ENCODE measurements at places on chromosomes 5 and 9. TPM values are rescaled to one million over a fixed set of nuclear protein-coding genes. Genes with fewer than 3 reads are reported as not detected.

GRCh38 chr9:90105773-90106172 lies 501.0 kb downstream of the GADD45G start:
- no peak for DNase-seq
- H3K4me3 ChIP-seq, result no peak overlapping the region
- H3K36me3 ChIP-seq, result no peaks in the 10 kb centered on the region
- H3K27me3 ChIP-seq, result no peaks in the 10 kb centered on the region
- H3K4me1 ChIP-seq, result peaks cover 8% of the 10 kb centered on the region

DNA sequence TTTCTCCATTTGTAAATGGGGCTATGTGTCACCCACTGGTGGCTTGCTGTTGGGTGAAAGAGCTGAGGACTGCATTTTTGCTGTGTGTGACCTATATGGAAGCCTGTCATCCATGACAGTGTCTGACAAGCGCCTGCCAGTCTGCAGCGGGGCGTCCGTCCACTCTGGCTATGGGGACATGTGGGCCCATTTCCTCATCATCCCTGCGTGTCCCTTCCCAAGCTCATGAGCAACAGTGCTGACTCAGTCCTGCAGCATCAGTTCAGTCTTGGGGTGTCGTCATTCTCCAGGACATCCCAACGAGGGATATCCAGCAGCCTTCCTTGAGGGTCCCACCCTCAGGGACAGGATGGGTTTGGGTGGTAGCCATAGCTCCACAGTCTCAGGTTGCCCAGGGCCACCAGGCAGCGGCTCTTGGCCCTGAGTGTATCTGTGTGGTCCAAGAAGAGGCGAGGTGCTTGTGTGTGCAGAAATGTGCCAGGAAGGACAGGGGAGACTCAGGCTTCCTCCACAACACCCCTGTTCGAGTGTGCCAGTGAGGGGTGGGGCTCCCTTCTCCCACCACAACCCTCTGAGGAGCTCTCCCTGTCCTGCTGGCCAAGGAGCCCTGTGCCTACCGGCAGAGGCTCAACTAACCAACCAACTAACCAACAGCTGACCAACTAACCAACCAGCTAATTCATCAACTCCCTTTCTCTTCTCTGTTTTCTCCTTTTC lies 2.1 kb downstream of the FGD3 start:
- H3K4me1 ChIP-seq, result peaks cover 7% of the 10 kb centered on the region

DNA sequence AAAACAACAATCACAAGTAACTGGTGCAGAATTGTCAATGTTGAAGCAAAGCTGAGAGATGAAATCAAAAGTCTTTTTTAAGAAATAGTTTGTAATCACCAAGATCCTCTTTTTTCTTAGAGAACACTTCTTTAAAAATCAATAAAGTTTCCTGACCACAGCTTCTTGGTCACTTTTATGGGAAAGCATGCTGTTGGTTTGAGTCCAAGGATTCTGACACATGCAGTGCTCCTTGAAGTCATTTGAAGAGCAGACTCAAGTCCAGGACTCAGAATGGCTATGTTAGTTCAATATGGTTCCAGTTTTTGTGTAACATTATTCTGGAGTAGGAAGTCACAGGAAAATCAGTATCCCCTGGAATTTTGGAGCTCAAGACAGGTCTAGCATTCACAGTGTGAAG lies 480.6 kb downstream of the NR2F1-AS1 start:
- no peaks in the 10 kb centered on the region for H3K36me3 ChIP-seq
- H3K27me3 ChIP-seq, result no peaks in the 10 kb centered on the region
- H3K27ac ChIP-seq, result no peak overlapping the region

DNA sequence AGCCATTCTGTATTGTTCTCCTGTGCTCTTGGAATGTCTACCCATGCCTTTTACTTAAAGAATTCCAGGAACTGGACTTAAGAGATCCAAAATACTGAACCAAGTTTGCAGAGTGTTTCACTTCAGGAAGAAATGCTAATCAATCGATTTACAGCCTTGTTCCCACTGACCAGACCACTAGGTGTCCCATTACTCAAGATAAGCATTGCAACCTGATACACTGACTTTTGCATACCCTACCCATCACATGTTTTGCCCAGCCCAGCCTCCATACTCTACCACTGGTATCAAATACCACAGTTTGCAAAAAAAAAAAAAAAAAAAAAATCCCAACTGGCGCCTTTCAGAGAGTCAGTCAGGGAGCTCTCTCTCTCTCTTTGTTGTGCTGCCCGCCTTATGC lies 550.8 kb downstream of the CDH9 start:
- H3K4me3 ChIP-seq, result no peak overlapping the region
- H3K4me1 ChIP-seq, result no peaks in the 10 kb centered on the region
- no peak overlapping the region for H3K27ac ChIP-seq
- H3K36me3 ChIP-seq, result no peaks in the 10 kb centered on the region
- DNase-seq, result no peak
- no peaks in the 10 kb centered on the region for H3K27me3 ChIP-seq

DNA sequence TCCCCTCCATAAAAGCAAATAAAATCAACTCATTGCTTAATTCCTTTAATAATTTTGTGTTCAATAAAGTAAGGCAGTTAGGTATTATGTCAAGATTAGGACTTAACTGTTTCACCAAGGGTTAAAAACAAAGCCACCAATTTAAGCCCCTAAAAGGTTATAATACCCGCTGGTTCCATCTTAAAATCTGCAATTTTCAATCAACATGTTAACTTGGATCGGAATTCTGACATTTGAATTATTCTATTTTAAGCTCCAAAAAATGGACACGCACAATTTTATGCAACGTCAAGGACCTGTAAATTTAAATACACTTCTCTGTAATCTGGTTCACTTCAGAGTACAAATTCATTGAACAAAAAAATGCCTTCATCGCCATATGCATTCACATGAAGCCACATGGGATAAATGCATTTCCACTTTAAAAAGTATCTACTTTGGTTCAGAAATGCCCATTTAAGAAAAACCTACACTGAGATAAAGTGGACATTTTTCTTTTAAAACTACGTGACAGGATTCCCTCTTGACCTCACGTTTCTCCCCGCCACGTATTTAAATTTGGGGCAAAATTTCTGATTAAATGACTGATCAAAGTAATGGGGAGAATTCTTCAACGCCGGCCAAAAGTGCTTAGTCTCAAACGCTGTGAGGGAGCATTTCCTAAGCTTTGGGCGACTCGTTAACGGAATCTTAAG lies 721 bp downstream of the GIN1 start:
- peak overlapping the region; percentile 89 for H3K4me3 ChIP-seq
- H3K36me3 ChIP-seq, result peaks cover 27% of the 10 kb centered on the region
- H3K4me1 ChIP-seq, result peaks cover 21% of the 10 kb centered on the region
- H3K27ac ChIP-seq, result peak overlapping the region; percentile 98
- no peak for DNase-seq
- no peaks in the 10 kb centered on the region for H3K27me3 ChIP-seq

GRCh38 chr9:7791394-7791793 lies 8.2 kb downstream of the DMAC1 start:
- no peak overlapping the region for H3K4me3 ChIP-seq
- DNase-seq, result no peak
- no peak overlapping the region for H3K27ac ChIP-seq
- H3K36me3 ChIP-seq, result peaks cover 6% of the 10 kb centered on the region
- no peaks in the 10 kb centered on the region for H3K27me3 ChIP-seq
- no peaks in the 10 kb centered on the region for H3K4me1 ChIP-seq

DNA sequence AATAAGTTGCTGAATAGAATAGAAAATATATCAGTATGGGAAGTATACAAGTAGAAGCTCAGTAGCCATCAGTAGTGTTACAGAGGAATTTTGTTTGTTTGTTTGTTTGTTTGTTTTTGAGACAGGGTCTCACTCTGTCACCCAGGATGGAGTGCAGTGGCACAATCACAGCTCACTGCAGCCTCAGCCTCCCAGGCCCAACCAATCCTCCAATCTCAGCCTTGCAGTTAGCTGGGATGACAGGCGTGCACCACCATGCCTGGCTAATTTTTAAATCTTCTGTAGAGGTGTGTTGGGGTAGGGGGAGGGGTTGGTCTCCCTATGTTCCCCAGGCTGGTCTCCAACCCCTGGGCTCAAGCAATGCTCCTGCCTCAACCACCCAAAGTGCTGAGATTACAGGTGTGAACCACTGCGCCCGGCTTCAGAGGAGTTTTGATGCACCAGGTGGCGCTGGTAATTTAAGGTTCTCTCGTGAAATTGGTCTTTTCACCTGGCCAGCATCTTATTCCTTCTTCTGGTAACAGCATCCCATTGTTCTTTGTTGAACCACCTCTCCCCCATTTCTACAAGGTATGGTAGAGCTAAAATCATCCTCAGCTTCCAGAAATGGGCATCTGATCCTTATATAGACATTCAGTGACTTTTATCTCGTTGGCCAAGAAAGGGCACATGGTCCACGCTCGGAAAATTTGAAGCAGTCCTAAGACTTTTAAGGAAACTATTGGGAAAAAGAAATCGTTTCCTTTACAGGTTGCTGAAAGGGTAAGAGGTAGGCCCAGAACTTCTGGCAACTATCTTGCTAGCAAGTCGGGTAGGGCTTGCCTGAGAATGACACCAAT lies 157.1 kb downstream of the ARRDC3 start:
- H3K4me1 ChIP-seq, result peaks cover 33% of the 10 kb centered on the region
- H3K27me3 ChIP-seq, result no peaks in the 10 kb centered on the region
- H3K36me3 ChIP-seq, result no peaks in the 10 kb centered on the region

Gene GAPT
- not detected for total RNA-seq

Gene CENPK
- 42.7 TPM for total RNA-seq

Gene GRK6
- total RNA-seq, result 72.6 TPM

All from Calu3 (cell line).